ENCODE measurements at places on chromosomes 11 and 22.

- no peak for DNase-seq
These were observed 32.2 kb downstream of the ZBED4 start for GRCh38 chr22:49885881-49886280.

DNA sequence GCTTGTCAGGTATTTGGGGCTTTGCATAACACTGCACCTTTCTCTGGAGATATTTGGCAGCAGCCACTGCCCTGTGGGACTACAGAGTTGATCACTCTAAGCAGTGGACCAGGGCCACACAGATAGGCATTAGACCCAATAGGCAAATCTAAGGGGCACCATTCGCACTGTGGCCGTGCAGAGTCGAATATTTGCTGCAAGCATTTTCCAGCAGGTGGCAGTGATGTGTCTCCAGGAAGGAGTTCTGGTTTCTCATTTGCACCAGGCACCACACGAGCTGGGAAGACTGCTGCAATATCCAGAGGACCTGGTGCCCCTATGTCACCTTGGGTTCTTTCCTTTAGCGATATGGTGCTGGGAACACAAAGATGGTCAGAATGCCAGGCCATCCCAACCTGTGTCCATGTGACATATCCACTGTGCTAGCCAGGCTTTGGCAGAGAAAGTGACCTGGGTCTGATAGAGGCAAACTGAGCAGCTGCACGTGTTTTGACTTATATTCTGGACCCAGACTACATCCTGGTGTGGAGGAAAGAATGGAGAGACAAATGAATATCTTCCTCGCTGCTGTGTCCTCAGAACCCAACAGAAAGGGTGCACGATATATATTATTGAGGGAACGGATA, 318.7 kb downstream of the BUD13 start:
- DNase-seq = no peak

- DNase-seq = peak; percentile 26
These were observed 1.7 kb upstream of the RTN4RL2 start for GRCh38 chr11:57458410-57459163.

DNA sequence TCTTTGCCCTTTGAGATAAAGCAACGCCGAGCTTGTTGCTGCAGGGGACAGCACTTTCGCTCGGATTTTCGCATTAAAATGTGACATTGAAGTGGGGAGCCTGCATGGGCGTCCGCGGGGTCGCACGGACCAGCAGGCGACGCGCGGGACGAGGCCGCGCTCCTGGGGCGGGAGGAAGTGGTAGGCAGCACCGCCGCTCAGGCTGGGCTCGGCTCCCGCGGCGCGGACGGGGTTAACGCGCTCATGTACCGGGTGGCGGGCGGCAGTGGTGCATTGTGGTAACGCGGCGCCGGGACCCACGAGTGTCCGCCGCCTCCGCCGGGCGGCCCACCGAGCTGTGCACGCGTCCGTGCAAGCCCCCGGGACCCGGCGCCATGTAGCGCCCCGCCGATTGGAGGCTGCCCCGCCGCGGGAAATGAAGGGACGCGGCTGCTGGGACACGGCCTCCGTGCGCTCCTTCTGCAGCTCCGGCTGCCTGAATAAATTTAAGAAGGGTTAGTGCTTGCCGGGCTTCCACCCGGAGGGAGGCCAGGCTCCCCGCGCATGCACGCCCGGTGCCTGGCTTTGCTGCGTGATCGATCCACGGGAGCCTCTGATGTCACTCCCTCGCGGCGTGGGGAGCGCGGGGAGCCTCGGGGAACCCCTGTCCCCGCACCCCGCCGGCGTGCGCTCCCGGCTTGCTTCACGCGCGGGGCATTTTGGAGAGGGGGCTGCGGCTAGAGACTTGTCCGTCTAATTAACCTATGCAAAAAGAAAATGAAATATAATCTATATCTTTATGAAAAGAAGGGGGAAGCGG, 127.7 kb downstream of the OSBP2 start:
- no peak for DNase-seq

GRCh38 chr11:1042626-1043562, 6.4 kb upstream of the MUC6 start:
- DNase-seq = no peak

GRCh38 chr11:15906481-15907035, 449.8 kb downstream of the SOX6 start:
- DNase-seq = no peak

- no peak for DNase-seq
These were observed 86.1 kb upstream of the WNT7B start for GRCh38 chr22:46062971-46063631.

GRCh38 chr22:48710410-48710809, 1117.3 kb downstream of the BRD1 start:
- no peak for DNase-seq

DNA sequence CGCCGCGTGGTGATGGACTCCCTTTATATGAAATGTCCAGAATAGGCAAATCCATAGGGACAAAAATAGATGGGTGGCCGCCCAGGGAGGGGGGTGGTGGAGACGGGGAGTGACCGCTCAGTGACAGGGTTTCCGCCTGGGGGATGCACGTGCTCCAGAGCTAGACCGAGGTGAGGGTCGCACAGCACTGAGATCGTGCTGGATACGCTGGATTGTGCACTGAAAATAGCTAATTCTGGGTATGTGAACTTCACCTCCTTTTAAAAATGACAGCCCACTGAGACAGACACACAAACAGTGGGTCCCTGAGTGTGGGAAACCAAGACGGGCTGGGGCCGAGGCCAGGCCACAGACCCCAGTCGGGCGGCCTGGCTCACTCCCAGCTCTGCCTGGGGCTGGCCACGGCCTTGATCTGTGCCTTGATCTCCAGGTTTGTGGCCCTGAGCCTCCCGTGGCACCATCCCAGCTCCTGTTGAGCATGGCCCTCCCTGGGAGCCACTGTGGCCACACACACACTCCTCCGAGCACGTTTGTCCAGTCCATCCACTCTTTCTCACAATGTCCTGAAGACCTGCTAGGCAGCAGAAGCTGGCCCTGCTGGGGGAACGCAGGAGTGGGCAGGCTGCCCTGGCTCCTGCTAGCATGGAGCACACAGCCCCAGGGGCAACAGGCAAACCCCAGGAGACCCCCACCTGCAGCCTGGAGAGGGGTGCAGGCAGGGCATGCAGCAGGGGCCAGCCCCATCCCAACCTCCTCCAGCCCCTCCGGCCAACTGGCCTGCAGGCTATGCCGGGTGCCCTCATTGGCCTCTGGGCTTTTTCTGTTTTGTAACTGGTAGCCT, 41.0 kb upstream of the TH start:
- DNase-seq = no peak

GRCh38 chr11:7319501-7319900, 67.8 kb downstream of the SYT9 start:
- no peak for DNase-seq

DNA sequence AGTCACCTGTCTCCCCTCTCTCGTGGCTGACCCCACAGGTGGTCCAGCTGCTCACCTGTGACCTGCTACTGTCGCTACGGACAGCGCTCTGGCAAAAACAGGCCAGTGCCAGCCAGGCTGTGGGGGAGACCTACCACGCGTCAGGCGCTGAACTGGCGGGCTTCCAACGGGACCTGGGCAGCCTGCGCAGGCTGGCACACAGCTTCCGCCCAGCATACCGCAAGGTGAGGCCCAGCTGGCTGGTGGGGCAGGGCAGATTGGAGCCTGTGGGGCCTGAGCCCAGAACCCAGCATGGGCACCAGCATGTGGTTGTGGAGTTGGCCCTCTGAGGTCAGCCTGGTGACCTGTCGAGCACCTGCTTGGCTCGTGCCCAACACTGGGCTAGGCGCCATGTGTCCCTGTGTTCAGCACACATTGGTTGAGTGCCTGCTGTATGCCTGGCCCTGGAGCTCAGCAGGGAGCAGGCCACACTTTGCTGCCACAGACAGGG, 11.9 kb downstream of the SHISA8 start:
- no peak for DNase-seq

DNA sequence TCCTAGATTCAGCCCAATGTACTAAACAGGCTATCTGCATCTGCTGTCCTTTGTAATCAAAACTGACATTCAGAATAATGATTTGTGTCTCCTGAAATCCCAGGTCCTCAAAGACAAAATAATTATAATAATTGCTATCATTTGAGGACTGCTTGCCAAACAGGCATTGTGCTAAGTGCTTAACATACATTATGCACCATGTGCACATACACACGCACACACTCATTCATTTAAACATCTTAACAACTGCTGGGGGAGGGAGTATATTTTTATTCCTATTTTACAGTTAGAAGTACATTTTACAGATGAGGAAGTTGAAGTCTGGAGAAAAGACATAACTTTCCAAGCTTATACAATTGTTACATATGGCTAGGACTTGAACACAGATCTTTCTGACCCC, 308.0 kb upstream of the ZC3H12C start:
- DNase-seq = no peak

- peak; percentile 85 for DNase-seq
These were observed 553 bp downstream of the PATZ1 start for GRCh38 chr22:31345331-31346254.

DNA sequence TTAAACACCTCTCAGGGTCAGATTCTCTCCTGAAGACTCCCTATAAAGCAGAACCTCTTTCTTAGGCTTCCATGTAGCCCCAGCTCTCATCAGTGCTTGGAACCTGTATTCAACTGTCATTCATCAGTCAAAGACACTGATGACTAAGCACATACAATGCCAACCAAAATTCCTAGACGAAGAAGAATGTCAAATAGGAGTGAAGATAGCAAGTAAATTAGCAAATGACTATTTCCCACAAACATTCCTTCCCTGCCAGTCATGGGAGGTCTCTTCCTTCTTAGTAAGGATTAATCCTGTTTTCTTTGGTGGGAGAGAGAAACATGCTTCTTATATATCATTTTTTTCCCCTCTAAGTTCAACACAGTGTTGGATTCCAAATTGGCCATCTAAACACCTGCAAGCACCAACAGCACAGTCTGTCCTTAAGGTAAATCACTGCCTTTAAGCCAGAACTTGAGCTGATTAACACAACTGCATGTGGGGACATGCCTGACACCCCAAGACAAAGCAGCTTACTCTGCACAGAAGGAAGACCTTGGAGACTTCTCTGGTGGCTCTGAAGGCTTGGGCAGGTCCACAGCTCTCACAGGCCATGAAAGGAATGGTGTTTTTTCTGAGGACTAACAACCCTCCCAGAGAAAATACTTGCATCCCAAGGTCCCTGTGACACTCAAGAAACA, 47.5 kb upstream of the ME3 start:
- DNase-seq = no peak

- DNase-seq = no peak
These were observed 21.4 kb downstream of the CHID1 start for GRCh38 chr11:889257-889656.

GRCh38 chr11:19290356-19290755, 49.6 kb upstream of the E2F8 start:
- DNase-seq = no peak

GRCh38 chr22:35124691-35125219, 58.8 kb downstream of the ISX start:
- no peak for DNase-seq

DNA sequence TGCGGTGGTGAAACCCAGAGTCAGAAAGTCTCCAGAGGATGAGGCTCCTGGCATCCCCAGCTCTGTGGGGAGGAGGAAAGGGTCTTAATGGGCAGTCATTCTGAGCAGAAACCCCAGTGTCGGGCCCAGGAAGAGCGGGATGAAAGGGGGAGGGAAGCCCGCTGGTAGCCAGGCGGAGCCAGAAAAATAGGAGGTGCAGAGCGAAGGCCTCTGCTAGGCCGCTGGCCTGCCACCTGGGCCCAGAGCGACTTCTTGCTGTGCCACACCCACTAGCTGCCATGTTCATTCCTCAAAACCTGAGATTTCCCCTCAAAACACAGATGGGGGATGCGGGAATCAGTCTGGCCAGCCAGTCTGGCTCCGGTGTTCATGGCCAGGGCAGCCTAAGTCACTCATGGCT, 650 bp upstream of the POU2AF3 start:
- DNase-seq = no peak

DNA sequence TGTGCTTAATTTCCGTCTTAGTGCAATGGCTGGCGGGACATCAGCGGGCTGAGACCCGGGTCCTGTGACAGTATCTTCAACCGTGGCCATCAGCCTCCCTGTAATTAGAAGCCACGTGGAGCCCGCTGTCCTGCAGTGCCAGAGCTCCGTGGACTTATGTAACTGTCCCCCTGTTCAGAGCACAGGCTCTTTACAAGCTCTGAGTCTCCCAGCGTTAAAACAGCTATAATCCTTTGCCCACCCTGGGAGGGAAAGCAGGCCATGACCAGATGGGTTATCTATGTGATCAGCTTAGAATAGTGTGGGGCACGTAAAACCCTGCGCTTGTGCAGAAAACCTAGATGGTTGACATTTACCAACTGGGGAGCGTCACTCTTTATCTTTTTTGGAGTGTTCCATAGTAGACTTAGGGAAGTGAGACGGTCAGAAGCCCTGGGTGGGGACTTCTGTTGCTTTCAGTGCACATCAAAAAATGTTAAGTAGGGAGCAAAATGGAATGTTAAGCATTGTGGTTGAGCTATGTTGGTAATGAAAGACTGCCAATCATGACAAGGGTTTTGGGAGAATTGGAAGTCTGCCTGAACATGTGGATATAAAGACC, 103.5 kb upstream of the CADM1 start:
- DNase-seq = no peak

- no peak for DNase-seq
These were observed 12.5 kb upstream of the MYRF start for GRCh38 chr11:61739966-61740365.

- no peak for DNase-seq
These were observed 96.0 kb upstream of the ARHGAP20 start for GRCh38 chr11:110808248-110808647.

GRCh38 chr11:65788821-65789220, 2.0 kb downstream of the OVOL1 start:
- no peak for DNase-seq

Data from activated CD4-positive, CD25-positive, alpha-beta regulatory T cell (primary cell).